ENCODE measurements at places on chromosomes 1 and 21.

- DNase-seq: no peak
Measured at GRCh38 chr1:152623203-152623844, 421 bp upstream of the LCE3A start.

- DNase-seq: no peak
Measured at GRCh38 chr1:188782220-188782841, 1695.3 kb downstream of the BRINP3 start.

GRCh38 chr1:218459878-218460711 lies 115.0 kb downstream of the TGFB2 start:
- DNase-seq: no peak

DNA sequence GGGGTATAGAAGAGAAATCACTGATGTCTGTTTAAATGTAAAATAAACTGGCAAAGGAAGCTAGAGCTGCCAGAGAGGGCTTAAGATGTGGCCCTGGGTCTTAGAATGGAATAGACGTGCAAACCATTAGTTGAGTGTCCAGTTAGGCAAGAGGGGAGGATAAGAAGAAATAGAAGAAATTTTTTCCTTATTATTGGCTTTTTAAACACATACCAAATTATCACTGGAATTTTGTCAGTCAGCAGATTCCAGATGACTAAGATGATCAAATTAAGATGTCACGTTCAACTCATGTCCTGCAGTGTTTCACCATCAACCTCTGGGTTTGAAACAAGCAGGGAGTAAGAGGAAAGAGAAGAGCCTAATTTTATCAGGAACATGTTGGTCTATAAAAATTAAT lies 71.6 kb upstream of the C1orf21 start:
- DNase-seq: no peak

GRCh38 chr1:26370591-26371382 lies 1.8 kb downstream of the ZNF683 start:
- DNase-seq: no peak

- DNase-seq: no peak
Measured at GRCh38 chr1:50975436-50975835, 5.4 kb downstream of the CDKN2C start.

DNA sequence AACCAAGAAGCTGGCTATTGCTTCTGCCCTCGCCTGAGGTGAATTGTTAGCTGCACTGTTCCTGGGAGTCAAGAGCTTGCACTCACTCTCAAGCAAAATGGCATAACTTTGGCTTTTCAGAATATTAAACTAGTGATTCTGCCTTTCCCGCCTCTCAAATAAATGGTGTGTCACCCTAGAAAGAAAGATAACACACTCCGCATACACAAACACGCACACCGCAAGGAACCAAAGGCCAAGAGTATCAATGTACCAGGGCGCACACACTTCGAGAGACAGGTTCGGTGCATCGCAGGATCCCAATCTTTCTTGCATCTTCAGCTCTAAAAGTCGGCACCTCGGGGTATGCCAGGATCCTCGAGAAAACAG lies 470 bp upstream of the RTCA start:
- DNase-seq: no peak

- no peak for DNase-seq
Measured at GRCh38 chr1:224435318-224435763, 744 bp upstream of the WDR26 start.

- DNase-seq: no peak
Measured at GRCh38 chr1:98422816-98423215, 238.7 kb upstream of the SNX7 start.

- DNase-seq: no peak
Measured at GRCh38 chr21:32392299-32392879, 423 bp downstream of the URB1 start.

GRCh38 chr1:186082235-186082937 lies 292.7 kb downstream of the TPR start:
- peak; percentile 61 for DNase-seq

DNA sequence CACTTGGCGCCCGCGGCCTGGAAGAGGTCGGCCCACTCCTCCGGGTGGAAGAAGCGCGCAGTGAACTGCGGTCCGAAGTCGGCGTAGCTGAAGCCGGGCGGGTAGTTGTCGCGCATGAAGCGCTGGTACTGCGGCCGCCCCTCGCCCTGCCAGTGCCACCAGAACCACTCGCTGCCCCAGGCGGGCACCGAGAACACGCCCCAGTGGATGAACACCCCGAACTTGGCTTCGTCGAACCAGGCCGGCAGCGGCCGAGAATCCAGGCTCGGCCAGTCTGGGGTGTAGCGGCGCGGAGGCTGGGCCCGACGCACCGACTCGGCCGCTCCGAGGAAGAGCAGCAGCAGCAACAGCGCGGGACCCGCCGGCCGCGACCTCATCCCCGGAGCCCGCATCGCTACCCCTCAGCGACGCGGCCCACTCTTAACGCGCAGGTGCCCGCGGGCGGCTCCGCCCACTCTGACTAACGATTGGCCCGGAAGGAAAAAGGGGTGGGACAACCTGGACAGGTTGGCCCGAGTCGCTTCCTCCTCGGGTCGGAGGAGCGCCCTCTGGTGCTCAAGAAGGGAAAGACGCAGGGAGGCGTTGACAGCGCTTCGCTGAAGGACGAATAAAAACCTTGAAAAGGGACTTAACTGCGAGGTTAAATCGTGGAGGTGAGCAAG lies at the start of gene FUCA1:
TSS of gene FUCA1 (minus strand) at position 396 of the 662 bp plus-strand sequence. CDS start at position 392, 4 bp downstream.
- DNase-seq: peak; percentile 92

DNA sequence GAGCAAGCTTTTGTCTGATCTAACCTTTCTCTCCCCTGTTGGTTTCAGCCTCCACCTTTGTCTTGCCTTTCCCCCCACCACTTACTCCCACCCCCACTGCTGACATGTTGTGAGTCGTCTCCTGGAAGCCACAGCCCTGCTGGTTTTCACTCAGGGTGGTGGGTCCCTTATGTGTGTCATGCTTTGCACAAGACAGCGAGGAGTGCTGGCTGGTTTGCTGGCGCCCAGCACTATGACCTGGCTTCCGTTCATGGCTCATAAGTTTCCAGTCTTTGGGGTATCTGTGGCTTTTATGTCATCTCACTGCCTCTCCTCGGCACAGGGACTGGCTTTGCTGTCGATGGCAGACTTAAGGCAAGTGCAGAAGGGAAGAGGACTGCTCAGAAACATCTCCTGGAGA lies 177.7 kb downstream of the KIF26B start:
- DNase-seq: no peak

GRCh38 chr1:51298322-51298705 lies 32.0 kb downstream of the TTC39A start:
- DNase-seq: no peak

- DNase-seq: no peak
Measured at GRCh38 chr1:115978292-115978941, 2.1 kb downstream of the SLC22A15 start.

- DNase-seq: no peak
Measured at GRCh38 chr21:33950431-33951079, 35.0 kb upstream of the ATP5PO start.

DNA sequence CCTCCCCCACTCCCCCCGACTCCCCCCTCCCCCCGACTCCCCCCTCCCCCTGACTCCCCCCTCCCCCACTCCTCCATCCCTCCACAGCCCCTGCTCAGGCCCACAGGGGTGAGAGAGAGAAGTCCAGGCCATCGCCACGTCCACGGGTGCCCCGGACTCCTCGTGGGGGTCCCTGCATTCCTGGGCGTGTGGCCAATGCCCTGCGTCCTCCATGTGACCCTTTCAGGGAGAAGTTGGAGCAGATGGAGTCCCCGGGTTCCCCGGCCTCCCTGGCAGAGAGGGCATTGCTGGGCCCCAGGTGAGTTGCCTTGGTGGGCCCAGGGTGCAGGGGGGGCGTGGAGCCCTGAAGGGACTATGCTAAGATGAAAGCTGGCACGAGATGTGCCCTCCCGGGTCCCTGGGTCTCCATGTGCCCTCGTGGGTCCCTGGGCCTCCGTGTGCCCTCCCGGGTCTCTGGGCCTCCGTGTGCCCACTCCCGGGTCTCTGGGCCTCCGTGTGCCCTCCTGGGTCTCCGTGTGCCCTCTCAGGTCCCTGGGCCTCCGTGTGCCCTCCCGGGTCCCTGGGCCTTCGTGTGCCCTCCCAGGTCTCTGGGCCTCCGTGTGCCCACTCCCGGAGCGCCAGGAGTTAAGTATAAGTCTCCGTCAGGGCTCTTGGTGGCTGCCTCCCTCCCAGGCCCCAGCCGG lies 52.0 kb downstream of the SLC19A1 start:
- no peak for DNase-seq

- no peak for DNase-seq
Measured at GRCh38 chr1:48021792-48022191, 24.6 kb upstream of the TRABD2B start.

DNA sequence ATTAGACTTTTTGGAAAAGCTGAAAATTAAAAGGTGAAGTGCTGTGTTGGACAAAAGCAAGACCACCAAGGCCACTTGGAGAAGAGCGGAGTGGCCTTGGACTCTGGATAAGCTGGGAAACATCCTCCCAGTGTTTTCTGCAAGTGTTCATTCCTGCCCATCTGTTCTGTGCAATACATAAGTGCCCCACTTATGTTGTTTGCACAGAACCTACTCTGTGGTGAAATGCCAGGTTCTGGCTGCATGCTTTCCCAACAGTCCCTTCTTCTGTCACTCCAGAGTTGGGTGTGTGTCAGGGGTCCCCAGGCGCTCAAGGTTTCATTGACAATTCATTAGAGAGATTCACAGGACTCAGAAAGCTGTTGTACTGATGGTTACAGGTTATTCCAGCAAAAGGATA lies 30.3 kb downstream of the NHLH2 start:
- no peak for DNase-seq

- no peak for DNase-seq
Measured at GRCh38 chr1:228818928-228819630, 83.8 kb downstream of the RHOU start.

DNA sequence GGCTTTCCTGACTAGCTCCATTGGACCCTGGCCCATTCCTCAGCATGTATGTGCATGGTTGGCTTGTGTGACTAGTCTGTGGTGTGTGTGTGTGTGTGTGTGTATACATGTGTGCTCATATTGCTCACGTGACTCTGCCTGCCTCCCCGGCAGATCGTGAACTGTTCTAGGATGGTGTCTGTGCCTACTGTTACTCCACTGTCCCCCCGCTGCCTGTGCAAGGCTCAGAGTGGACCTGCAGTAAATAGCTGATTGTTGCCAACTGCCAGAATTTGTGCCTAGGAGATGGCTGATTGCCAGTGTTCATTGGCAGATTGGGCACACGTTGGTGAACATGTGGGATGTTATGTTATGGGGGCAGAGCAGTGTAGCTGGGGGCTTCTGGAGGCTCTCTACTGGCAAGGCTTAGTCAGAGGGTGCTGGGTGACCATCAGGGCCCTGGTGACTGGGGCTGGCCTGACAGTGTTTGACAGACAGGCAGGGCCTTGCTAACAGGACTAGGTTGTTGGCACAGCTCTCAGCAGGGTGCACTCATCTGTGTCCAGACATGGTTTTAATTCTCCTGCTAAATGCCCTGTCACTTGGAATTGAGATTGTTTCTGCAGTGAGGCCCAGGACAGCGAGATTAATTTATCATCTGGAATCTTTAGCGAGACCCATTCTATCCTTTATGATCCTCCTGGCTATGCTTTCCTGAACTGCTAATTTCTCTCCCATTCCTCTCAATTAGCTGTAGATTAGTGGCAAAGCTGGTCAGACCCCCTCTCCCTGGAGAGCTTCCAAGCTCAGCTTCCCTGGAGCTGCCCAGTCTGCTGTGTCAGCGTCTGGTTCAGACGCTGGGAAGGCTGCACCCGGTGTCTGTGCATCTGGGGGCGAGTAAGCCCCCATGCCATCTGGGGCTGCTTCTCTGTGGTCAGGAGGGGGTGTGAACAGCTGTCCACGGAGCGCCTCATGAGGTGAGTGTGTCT lies 20.8 kb downstream of the SLC6A17 start:
- no peak for DNase-seq

GRCh38 chr1:9298282-9298681 lies 5.6 kb downstream of the SPSB1 start:
- no peak for DNase-seq

- DNase-seq: no peak
Measured at GRCh38 chr1:3402258-3403010, 52.0 kb upstream of the ARHGEF16 start.

GRCh38 chr1:21503706-21504377 lies 5.4 kb upstream of the ALPL start:
- DNase-seq: no peak

DNA sequence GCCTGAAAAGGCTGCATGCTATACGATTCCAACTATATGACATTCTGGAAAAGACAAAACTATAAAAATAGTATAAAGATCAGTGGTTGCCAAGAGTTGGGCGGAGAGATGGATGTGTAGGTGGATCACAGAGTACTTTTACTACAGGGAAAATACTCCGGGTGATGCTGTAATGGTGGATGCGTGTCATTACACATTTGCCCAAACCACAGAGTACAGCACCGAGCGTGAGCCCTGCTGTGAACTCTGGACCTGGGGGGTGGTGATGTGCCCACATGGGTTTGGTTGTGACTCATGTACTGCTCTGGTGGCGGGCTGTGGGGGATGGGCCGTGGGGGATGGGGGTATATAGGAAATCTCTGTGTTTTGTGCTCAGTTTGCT lies 162.7 kb upstream of the COL6A1 start:
- no peak for DNase-seq

DNA sequence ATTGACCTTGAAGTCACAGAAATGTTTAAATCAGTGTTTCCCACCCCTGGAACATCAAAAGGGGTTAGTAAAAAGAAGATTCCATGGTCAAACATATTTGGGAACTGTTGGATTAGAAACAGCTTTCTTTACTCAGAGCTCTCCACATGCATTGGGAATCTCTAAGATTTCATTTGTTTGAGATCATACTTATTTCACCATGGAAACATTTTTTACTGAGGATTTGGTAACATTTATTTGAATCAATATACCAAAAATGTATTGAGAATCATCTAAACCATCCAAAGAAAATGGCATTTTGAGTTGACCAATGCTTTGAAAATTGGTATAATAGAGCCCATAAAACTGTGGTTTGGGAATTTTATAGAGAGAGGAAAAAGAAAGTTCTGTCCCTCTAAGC lies 25.3 kb downstream of the NGF start:
- DNase-seq: no peak

GRCh38 chr1:168088511-168089325 lies 48.0 kb downstream of the GPR161 start:
- no peak for DNase-seq

DNA sequence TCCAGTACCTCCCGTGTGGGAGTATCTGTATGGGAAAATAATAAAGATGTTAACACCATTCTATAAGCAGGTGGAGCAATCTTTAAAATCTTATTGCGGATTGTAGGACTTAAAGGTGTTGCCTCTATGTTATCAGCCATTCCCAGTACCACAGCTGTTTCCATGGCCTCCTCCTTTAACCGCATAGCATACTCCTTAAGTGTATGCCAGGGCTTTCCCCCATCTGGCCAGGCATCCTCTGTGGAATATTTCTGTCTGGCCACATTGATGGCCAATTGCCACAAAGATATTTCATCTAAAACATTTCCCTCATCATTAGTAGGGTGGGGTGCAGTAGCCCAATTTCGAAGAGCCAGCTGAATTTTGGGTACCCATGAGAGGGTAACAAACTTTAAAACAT lies 7.3 kb upstream of the STUM start:
- DNase-seq: no peak

Data from left ventricle myocardium inferior (tissue), 1 donor.